Stimulated activated CD4-positive, alpha-beta T cell treated with anti-CD3 and anti-CD28 coated beads, Interleukin-1b, Interleukin-23, amount 100 ng/mL, for 4 hours (primary cell): ENCODE measurements at places on chromosomes 7 and 10.

DNA sequence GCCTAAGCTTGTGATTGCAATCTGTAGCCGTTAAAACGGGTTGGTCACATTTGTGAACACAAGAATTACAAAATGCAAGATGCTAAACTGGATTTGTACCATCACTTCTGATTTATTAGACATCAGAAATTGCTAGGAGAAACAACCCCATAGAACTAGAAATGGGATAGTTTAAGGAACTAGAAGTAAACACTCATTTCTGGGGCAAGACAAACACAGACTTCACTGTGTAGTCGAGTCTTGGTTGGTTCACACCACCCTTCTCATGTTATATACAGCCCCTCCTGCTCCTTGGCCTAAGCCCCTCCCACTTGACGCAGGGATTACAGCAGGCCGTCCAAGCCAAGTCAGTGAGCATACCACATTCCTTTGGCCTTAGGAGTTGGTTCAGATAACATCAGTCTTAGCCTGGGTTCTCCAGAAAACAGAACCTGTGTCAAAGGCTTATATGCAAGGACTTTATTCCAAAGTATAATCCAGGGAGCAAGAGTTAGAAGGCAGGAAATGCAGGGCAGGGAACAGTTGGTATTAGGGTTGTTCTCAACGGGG, 2.0 kb upstream of the NRAP start:
- DNase-seq = no peak

DNA sequence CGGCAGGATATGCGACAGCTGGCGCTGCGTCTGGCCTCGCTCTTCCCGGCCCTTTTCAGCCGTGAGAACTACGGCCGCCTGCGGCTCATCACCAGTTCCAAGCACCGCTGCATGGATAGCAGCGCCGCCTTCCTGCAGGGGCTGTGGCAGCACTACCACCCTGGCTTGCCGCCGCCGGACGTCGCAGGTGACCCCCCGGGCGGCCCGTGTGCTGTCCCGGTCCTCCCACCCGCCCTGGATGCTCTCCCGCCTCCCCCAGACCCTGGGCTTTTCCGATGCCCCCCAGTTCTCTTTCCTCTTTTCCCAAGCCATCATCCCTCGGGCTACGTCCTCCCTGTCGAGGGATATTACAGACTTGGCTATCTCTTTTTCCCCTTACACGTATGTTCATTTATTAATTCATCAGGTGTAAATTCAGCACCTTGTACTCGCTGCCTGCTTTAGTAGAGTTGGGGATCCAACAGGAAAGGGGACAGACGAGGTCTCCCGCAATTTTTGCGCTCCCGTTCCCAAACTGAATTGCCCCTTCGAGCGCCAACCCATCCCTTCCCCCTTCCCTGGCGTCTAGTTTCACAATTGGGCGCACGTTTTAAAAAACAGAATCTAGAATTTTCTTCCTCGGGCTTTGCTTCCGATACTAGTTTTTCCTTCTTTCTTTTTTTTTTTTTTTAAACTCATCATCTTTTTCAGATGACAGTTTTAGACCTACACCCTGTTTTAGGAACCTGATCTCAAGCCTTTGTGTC, 846 bp downstream of the MINPP1 start:
- DNase-seq = peak; percentile 32

DNA sequence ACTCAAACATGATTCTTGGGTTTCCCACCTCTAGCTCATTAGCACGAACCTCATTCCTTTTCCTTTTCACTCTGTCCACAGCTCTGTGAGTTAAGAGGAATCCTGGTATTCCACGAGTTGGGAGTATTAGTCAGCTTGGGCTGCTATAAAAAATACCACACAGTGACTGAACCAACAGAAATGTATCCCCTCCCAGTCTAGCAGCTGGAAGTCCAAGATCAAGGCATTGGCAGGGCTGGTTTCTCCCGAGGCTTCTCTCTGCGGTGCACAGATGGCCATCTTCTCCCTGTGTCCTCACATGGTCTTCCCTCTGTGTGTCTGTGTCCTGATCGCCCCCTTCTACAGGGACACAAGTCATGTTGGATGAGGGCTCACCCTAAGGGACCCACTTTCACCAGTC, 261.6 kb downstream of the TNS3 start:
- DNase-seq = no peak

DNA sequence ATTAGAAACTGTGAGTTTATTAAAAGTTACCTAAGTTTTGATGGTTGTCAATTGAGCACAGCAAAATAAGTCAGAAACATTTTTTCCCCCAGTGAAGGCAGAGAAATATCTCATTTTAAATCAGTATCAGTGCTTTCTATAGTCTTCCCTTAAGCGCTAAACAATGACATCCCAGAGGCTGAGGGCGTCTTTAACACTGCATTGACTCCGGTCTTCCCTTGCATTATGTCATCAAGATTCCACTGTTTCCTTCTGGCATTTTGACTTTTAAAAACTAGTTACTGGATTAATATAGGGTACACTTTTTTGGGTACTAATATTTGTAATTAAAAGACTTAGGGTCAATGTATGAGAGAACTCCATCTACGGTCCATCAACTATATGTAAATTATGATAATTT, 3.9 kb downstream of the GLUD1 start:
- no peak for DNase-seq

- no peak for DNase-seq
Observed at GRCh38 chr7:1224086-1224716, 8.5 kb upstream of the UNCX start.
